ENCODE measurements at places on chromosomes 11 and 22. TPM values are rescaled to one million over a fixed set of nuclear protein-coding genes. Genes with fewer than 3 reads are reported as not detected.

Gene SLC37A2
- total RNA-seq: 9.0 TPM

Gene JRKL
- total RNA-seq: 5.1 TPM

Gene PHOX2A
- total RNA-seq: not detected

Gene P4HA3
- total RNA-seq: 2.0 TPM

Gene OR9G4
- total RNA-seq: not detected

Gene PARVA
- 13.7 TPM for total RNA-seq

Gene KCNJ11
- total RNA-seq: 1.8 TPM

Gene MTMR2
- 32.2 TPM for total RNA-seq

Gene WNT7B
- total RNA-seq: 42.0 TPM

Gene MYEOV
- 59.0 TPM for total RNA-seq

Gene STX3
- total RNA-seq: 34.3 TPM

Gene TRPM5
- not detected for total RNA-seq

Gene PLAAT5
- total RNA-seq: not detected

Gene CTSW
- total RNA-seq: not detected

Gene LARGE1
- total RNA-seq: 1.3 TPM

Gene MRPL11
- total RNA-seq: 321 TPM

Gene KRTAP5-9
- total RNA-seq: not detected

Gene ANO9
- 22.5 TPM for total RNA-seq

Gene PGA3
- not detected for total RNA-seq

Gene TBX10
- total RNA-seq: not detected

GRCh38 chr22:20141186-20142077 lies 9.4 kb downstream of the CCDC188 start:
- no peak overlapping the region for H3K27ac ChIP-seq
- H3K4me3 ChIP-seq: no peak overlapping the region
- no peaks in the 10 kb centered on the region for H3K36me3 ChIP-seq
- DNase-seq: no peak

GRCh38 chr11:128213461-128213860 lies 373.9 kb downstream of the ETS1 start:
- peaks cover 31% of the 10 kb centered on the region for H3K4me1 ChIP-seq
- no peaks in the 10 kb centered on the region for H3K27me3 ChIP-seq
- H3K36me3 ChIP-seq: no peaks in the 10 kb centered on the region
- no peak overlapping the region for H3K27ac ChIP-seq
- DNase-seq: no peak

DNA sequence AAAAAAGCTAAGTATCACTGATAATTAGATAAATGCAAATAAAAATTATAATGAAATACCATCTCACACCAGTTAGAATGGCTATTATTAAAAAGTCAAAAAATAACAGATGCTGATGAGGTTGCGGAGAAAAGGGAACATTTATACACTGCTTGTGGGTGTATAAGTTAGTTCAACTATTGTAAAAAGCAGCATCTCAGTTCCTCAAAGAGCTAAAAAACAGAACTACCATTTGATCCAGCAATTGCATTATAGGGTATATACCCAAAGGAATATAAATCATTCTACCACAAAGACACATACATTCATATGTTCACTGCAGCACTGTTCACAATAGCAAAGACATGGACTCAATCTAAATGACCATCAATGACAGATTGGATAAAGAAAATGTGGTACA lies 120.3 kb upstream of the ZBED5 start:
- no peak overlapping the region for H3K27ac ChIP-seq
- no peaks in the 10 kb centered on the region for H3K27me3 ChIP-seq
- peaks cover 13% of the 10 kb centered on the region for H3K4me1 ChIP-seq
- H3K4me3 ChIP-seq: no peak overlapping the region
- no peak for DNase-seq

GRCh38 chr11:78605296-78605695 lies 30.6 kb upstream of the NARS2 start:
- H3K27ac ChIP-seq: no peak overlapping the region
- H3K4me1 ChIP-seq: peaks cover 12% of the 10 kb centered on the region
- H3K27me3 ChIP-seq: peaks cover 31% of the 10 kb centered on the region
- DNase-seq: peak; percentile 26
- no peak overlapping the region for H3K4me3 ChIP-seq
- no peaks in the 10 kb centered on the region for H3K36me3 ChIP-seq

DNA sequence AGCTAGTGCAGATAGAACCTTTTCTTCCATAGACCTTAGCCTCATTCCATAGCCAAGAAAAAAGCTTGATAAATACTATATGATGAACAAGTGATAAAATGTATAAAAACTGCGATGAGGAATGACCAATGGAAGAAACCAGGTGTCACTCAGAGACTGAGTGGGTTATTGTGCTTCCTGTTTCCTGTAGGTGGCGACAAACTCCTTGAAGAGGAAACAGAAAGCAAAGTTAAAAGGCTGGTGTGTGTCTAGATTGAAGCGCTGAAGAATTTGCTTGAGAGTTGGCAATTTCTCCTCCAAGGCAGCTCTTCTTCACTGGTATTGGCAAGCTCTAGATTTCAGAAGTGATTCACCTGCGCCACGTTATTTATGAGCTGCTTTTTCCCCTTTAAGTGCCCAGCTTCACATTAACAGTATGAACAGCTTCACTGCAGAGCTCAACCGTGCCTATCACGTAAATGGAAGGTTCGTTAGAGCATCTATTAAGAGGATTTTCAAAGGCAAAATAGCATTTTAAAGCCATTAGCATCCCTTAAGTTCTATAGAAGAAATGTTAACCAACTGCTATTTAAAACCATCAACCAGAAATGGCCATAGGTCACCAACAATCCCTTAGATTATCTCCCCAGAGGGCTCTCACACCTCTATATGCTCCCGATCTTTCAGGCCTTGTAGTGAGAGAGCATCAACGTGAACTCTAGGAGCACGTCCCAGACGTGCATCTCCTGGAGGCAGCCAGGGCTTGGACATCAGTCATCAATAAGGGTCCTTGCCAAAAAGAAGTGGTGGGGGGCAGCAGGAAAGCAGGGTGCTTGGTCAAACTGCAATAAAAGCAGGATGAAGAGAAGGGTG lies 179.4 kb downstream of the CADM1 start:
- DNase-seq: peak; percentile 54
- H3K27ac ChIP-seq: no peak overlapping the region
- H3K36me3 ChIP-seq: no peaks in the 10 kb centered on the region

GRCh38 chr11:111774955-111775710 lies 8.9 kb upstream of the PPP2R1B start:
- no peak overlapping the region for H3K4me3 ChIP-seq
- no peaks in the 10 kb centered on the region for H3K36me3 ChIP-seq
- H3K27ac ChIP-seq: no peak overlapping the region
- DNase-seq: peak; percentile 41
- H3K27me3 ChIP-seq: no peaks in the 10 kb centered on the region
- peaks cover 8% of the 10 kb centered on the region for H3K4me1 ChIP-seq

GRCh38 chr11:76782531-76783293 lies 444 bp upstream of the TSKU start:
- peaks cover 14% of the 10 kb centered on the region for H3K4me1 ChIP-seq
- DNase-seq: peak; percentile 89
- H3K27ac ChIP-seq: peak overlapping the region; percentile 0
- H3K27me3 ChIP-seq: no peaks in the 10 kb centered on the region
- H3K36me3 ChIP-seq: 0 out of 2 replicates have a peak, but pooled peaks cover 4% of the 10 kb centered on the region
- peak overlapping the region; percentile 92 for H3K4me3 ChIP-seq

GRCh38 chr11:2313051-2313951 lies 11.5 kb downstream of the TSPAN32 start:
- H3K4me1 ChIP-seq: peaks cover 14% of the 10 kb centered on the region
- no peaks in the 10 kb centered on the region for H3K27me3 ChIP-seq
- no peaks in the 10 kb centered on the region for H3K36me3 ChIP-seq
- H3K27ac ChIP-seq: no peak overlapping the region

DNA sequence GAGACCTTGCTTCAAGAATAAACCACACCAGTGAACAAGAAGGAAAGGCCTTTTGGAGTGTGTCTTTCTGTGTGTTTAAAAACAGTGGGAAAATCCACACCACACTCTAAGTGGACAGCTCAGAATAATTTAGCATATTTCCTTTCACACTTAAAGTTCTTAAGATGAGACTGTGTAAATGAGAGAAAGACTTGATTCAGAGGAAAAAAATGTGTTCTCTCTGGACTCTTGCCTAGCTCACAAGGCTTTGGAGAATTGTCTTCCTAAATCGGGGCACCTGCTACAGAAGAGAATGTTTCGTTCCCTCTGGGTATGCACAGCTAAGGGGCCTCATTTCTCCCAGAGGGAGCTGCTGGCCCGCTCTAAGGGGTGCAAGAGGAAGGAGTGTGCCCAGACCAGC lies 28.4 kb upstream of the CRTAM start:
- no peak for DNase-seq
- H3K4me3 ChIP-seq: no peak overlapping the region
- peaks cover 22% of the 10 kb centered on the region for H3K36me3 ChIP-seq
- H3K27ac ChIP-seq: no peak overlapping the region
- H3K4me1 ChIP-seq: peaks cover 8% of the 10 kb centered on the region

GRCh38 chr11:60844870-60845221 lies 2.9 kb downstream of the CCDC86 start:
- H3K4me1 ChIP-seq: peaks cover 24% of the 10 kb centered on the region
- peaks cover 15% of the 10 kb centered on the region for H3K36me3 ChIP-seq
- DNase-seq: no peak
- H3K4me3 ChIP-seq: peak overlapping the region; percentile 92
- H3K27ac ChIP-seq: no peak overlapping the region
- H3K27me3 ChIP-seq: no peaks in the 10 kb centered on the region

DNA sequence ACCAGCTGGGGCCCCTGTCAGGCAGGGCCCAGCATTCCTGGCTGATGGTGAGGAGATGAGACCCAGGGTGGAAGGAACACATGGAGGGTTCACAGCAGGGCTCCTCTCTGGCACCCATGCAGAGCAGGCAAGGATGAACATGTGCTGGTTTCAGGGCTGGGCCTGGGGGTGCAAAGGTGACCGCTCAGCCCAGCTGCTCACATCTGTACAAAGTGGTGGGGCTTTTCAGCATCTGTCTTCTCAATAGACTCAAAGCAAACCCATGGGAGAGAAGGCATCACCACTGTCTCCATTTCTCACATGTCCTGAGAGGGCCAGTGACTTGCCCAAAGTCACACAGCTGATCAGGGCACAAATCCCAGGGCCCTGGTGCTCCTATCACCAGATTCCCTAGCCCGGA lies 27.3 kb upstream of the TCF20 start:
- no peaks in the 10 kb centered on the region for H3K27me3 ChIP-seq
- no peaks in the 10 kb centered on the region for H3K36me3 ChIP-seq
- no peak for DNase-seq
- no peaks in the 10 kb centered on the region for H3K4me1 ChIP-seq
- H3K4me3 ChIP-seq: no peak overlapping the region
- H3K27ac ChIP-seq: no peak overlapping the region

DNA sequence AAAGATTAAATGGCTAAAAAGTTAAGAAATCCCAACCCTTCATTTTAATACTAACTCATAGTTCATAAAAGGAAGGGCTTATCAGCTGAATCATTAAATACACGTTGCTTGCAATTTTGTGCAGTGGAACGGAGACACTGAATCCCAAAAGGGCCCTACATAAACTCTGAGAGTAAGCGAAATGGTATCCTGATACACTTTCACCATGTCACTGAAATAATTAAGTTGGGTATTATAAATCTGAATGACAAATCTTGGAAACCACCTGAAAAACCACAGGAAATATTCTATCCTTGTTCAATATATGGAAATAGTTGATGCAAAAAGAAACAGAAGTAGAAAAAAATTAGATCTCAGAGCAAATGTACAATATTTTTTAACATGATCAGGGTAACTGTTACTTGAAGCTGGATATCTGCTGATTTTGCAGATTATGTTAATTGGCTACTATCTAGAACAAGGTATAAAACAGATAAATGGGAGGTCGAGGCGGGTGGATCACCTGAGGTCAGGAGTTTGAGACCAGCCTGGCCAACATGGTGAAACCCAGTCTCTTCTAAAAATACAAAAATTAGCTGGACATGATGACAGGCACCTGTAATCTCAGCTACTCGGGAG lies 55.1 kb downstream of the MAML2 start:
- H3K27ac ChIP-seq: peak overlapping the region; percentile 61
- no peaks in the 10 kb centered on the region for H3K27me3 ChIP-seq
- peak; percentile 68 for DNase-seq
- no peaks in the 10 kb centered on the region for H3K36me3 ChIP-seq
- no peak overlapping the region for H3K4me3 ChIP-seq

GRCh38 chr11:87296627-87297026 lies 258.9 kb downstream of the TMEM135 start:
- no peaks in the 10 kb centered on the region for H3K36me3 ChIP-seq
- DNase-seq: no peak
- no peaks in the 10 kb centered on the region for H3K27me3 ChIP-seq
- H3K4me1 ChIP-seq: peaks cover 5% of the 10 kb centered on the region

DNA sequence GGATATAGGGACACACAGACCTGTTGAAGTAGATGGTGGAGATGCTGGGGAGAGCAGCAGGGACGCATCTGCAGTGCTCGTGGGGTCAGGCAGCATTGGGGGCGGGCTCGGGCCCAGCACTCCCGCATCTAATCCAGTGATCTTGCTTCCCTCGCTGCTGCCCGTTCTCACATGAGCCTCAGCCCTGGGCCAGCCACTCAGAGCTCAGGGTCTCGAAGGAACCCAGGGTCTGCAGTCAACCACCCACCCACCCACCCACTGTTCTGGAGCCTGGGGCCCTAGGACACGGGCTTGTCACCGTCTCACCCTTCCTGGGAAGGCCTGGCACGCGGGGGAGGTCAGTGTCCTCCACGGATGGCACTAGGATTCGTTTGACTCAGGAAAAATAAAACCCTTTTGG lies 406.0 kb downstream of the TBC1D22A start:
- H3K36me3 ChIP-seq: no peaks in the 10 kb centered on the region
- no peak overlapping the region for H3K27ac ChIP-seq
- DNase-seq: no peak
- no peak overlapping the region for H3K4me3 ChIP-seq
- H3K27me3 ChIP-seq: no peaks in the 10 kb centered on the region

GRCh38 chr22:49011379-49011768 lies 816.3 kb downstream of the BRD1 start:
- H3K27ac ChIP-seq: no peak overlapping the region
- no peaks in the 10 kb centered on the region for H3K4me1 ChIP-seq
- H3K27me3 ChIP-seq: peaks cover 26% of the 10 kb centered on the region
- DNase-seq: no peak
- H3K36me3 ChIP-seq: no peaks in the 10 kb centered on the region

- H3K4me3 ChIP-seq: no peak overlapping the region
- H3K4me1 ChIP-seq: no peaks in the 10 kb centered on the region
- H3K36me3 ChIP-seq: no peaks in the 10 kb centered on the region
These were observed 35.1 kb upstream of the ASPHD2 start for GRCh38 chr22:26393929-26394328.

DNA sequence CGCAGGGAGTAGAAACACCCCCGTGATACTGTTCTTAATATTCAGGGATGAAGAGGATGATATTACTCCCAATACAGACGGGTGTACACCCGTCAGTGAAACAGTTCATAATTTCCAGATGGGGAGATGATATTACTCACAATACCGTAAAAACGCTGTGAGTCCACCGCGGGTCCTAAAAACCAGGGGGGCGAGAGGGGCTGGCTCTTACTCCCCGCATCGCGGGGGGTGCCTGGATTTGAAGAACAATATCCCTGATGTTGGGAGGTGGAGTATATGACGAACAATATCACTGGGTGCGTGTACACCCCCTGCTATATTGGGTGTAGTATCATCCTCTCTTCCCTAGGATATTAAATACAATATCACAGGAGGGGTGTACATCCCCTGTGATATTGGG lies 20.5 kb upstream of the APOL5 start:
- H3K4me1 ChIP-seq: no peaks in the 10 kb centered on the region
- no peak overlapping the region for H3K27ac ChIP-seq
- no peak for DNase-seq
- H3K27me3 ChIP-seq: no peaks in the 10 kb centered on the region

- no peak for DNase-seq
- no peaks in the 10 kb centered on the region for H3K4me1 ChIP-seq
- no peaks in the 10 kb centered on the region for H3K27me3 ChIP-seq
- H3K36me3 ChIP-seq: no peaks in the 10 kb centered on the region
These were observed 7.3 kb upstream of the GTSE1 start for GRCh38 chr22:46289244-46289891.

All from PC-3 (cell line).